ENCODE measurements at places on chromosomes 2 and 18.

GRCh38 chr2:149991576-149991975 lies 404.0 kb upstream of the MMADHC start:
- peak; percentile 32 for DNase-seq

- DNase-seq, result no peak
These were observed 16.5 kb upstream of the INO80C start for GRCh38 chr18:35514283-35514682.

- no peak for DNase-seq
These were observed 36.1 kb upstream of the OTOF start for GRCh38 chr2:26514045-26514444.

- no peak for DNase-seq
These were observed 2.7 kb upstream of the SIX2 start for GRCh38 chr2:45011621-45012602.

DNA sequence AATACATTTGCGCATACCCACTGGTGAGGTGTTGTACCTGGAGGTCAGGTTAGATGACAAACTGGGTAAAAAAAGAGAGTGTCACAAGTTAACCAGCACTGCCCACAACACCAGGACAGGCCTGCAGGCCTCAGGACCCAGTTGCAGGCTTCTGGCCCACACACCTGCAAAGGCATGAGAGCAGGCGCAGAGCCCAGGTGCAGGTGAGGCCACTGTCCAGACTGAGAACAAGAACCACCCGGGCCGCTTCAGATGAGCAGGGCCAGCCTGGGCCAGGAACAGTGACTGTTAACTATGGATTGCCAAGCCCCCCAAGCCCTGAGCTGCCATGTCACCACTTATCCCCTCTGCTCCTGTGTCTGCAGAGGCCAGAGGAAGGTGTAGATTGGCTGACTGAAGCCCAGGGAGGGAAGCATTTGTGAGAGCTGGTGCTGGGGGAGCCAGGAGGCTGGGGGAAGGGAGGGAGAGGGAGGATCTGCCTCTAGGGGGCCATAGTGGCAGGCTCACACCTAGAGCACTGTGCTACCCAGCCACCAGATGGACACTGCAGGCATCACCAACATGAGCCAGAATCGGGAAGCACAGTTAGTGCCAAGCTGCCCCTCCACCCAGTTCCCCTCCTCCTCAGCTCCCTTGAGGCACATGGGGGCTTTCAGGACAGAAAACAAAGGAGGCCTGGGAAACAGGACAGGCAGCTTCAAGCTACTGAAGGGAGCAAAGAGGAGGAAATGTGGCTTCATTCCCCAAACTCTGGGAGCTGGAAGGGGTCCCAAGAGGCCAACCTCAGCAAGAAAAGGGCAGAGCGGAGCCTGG lies 35.4 kb downstream of the SFXN5 start:
- DNase-seq, result no peak

DNA sequence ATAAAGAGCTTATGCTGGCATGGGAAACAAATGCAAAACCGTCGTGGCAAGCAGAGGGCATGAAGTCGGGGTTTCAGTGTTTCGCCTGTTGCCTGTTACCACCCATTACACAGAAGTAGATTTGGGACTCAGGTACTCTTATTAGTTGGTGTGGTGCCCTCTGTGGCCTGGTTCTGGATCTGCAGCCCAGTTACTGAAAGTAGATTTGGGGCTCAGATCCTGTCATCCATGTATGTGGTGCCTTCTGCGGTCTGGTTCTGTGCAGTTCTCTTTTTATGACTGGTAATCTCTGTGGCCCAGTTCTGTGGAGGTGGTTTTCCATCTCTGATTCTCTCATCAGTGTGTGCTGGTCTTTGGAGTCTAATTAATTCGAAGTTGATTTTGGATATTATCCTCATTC lies 45.2 kb downstream of the ADNP2 start:
- no peak for DNase-seq

DNA sequence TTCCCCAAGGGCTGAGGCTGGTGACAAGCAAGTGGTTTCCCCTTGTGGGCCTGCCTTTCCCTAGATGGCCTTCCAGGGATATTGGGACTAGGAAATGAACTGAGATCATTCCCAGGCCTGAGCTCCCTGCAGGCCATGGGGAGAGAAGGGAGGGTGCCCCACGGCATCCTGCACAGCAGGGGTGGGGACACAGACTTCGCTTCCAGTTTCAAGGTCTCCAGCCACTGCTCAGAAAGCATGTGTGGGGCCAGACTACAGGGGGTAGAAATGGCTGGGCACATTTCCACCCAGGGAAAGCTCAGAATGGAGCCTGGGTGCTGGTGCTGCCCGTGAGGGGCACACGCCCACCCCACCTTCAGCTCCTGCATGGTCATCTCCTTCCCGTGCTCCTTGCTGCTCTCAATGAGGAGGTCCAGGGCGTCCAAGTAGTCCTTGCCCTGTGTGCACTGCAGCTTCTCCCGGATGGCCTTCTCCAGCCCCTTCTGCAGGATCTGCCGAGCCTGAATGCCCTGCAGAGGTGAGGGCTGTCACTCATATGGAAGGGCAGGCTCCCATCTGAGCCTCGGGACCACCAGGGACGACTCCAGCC lies 13.2 kb downstream of the CYP26B1 start:
- no peak for DNase-seq

DNA sequence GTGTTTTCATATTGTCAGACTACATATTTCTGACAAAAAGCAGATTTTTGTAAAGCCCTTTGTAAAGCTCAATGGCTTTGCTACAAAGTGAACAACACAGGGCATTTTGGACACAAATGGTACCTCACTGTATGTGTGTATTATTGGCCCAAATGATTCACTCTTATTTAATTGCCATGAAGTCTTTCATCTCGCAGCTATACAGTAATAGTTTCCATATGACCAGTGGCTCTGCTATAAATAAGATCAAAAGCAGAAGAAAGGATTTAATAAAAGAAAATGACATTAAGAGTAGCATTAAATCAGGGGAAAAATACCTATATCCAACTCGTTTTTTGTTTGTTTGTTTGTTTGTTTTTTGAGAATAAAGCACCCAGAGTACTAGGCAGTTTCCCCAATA lies 284.0 kb upstream of the CCDC68 start:
- DNase-seq, result no peak

GRCh38 chr2:159150280-159150746 lies 136.2 kb downstream of the WDSUB1 start:
- no peak for DNase-seq

- no peak for DNase-seq
These were observed 32.5 kb downstream of the POLR1A start for GRCh38 chr2:86073225-86073624.

DNA sequence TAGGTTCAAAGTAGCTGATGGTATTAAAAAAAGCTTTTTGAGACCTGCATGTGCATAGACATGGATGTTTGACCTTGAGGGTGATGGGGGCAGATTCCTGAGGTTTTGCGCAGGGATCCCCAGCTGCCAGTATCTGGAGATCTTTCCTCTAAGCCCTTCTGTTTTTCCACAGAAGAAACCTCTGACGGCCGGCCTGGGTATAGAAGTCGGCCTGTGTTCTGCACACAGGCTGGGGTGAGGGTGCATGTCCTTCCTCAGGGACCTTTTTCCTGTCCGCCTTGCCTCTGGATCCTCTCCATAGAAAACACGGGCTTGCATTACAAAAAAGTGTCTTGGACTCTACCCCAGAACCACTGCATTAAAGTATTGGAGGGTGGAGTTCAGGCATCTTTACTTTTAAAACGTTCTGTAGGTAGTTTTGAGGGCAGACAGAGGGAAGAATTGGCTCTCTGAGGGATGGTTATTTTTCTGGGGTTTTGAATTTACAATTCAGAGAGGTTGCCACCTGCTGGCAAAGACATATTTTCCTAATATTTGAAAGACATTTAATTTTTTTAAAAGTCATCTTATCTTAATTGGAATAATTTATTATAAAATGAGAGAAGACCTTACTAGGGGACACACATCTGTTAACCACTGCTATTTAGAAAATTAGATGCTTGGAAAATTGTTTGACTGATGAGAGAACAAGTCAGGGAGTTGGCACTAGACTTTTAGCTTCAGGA lies 350.6 kb downstream of the DCDC2C start:
- DNase-seq, result no peak

DNA sequence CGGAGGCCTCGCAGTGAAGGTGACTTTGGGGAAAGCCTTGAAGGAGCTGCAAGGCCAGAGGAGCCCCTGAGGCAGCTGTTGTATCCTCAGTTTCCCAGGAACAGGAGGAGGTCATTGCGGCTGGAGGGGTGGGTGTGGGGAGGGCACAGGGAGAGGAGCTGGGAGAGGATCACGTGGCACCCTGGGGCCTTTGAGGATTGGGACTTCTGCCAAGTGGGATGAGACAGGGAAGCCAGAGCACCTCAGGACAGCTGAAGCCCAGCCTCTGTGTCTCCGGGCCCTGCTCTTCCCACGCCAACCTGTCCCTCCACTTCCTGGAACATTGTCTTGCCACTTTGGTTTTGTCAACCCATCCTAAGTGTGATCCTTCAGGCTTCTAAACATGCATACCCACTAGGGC lies 19.4 kb upstream of the RRM2 start:
- DNase-seq, result no peak

DNA sequence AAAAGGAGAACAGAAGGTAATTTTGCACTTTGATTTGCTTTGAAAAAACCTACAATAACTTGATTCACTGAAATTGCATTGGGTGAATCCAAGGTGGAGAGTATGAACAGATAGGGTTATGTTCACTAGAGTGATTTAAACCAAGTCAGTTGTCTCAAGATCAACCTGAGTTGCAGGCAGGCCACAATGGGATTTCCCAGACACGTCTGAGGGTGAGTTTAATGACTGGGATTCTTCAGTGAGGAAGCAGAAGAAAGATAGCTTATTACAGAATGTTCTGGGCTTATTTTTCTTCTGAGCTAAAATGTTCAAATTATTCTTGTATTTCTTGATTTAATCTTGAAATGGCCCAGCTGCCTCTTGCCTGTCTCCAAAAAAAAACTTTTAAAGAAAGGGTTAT lies 20.1 kb downstream of the COL4A4 start:
- no peak for DNase-seq

DNA sequence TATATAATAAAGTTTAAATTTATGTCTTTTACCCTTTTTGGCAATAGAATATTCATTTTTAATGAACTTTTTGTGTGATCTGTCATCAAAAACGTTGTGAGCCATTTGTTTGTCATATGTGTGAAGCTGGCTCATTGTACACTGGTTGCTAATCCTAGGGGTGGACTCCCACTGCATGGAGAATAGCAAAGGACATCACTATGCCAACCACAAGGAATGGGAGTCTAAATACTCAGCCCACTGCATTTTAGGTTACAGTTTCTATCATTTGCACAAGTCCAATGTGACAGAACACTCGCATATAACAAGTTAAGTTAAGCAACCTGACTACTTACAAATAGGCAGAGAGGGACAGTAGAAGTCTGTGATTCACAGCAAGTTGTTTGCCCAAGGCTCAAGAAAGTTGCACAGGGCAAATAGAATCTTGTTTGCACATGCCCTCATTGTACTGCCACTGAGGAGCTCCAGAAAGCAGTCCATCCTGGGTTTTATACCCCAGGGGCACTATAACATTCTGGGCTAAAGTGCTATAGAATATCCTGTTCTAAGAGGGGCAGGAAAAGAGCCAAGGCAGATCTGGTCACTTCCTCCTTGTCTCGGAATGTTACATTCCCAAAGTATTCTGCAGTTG lies 545.9 kb upstream of the GCFC2 start:
- DNase-seq, result no peak

DNA sequence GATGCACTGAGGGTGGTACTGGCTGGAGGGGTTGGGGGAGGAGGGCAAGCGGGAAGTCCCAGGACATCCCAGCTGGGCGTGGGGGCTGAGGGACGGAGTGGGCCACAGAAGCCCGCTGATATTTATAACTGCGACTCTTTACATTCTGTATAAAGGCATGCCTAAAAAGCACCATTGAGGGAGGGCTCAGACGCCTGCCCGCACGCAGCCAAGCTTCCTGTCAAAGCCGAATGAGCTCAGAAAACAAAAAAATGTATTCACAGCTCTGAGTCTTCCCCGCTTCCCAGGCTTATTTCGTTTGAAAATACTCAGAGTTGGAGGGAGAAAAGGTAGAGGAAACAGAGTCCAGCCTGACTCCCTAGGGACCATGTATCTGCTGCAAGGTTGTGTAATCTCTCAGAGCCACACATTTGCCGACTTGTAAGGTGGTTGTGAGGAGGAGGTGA lies 170.1 kb upstream of the HAAO start:
- no peak for DNase-seq

- DNase-seq, result no peak
These were observed 55.9 kb downstream of the ALK start for GRCh38 chr2:29865512-29865911.

GRCh38 chr18:44051026-44051425 lies 629.7 kb upstream of the SETBP1 start:
- DNase-seq, result peak; percentile 19

- no peak for DNase-seq
These were observed 44.2 kb downstream of the LNPK start for GRCh38 chr2:175957845-175958244.

- no peak for DNase-seq
These were observed 79.0 kb downstream of the SP100 start for GRCh38 chr2:230494980-230495379.

DNA sequence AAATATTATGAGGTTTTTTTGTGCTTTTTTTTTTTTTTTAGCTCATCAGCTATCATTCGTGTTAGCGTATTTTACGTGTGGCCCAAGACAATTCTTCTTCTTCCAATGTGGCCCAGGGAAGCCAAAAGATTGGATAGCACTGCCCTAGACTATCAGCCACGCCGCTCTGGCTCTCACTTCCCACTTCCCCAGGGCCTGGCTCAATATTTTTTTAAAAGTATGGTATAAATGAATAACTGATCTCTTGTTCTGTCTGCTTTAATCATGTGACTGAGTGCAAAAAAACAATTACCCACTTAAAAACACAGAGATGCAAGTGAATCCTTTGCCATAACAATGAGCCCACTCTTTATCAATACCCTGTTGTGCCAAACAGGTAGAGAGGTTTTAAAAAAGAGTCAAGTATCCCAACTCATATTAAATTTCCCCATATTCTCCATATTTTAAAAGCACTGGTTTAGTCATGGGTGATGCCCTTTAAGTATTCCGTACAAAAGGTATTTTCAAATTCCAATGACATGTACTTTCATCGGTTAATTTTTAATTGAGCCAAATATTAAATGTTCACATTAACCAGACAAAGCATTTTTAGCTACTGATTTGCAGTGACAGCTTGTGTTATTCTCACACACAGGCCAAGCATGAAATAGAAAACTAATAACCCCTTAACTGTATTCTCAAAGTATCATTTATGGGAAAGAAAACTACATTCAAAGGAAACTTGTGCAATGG lies 12.6 kb downstream of the BCL2 start:
- no peak for DNase-seq
